ENCODE measurements at places on chromosomes 7 and 10.

- no peak for DNase-seq
Observed at GRCh38 chr7:76071316-76072242, 23.7 kb downstream of the MDH2 start.

GRCh38 chr10:15609246-15609645 is 110.5 kb downstream of the ITGA8 start:
- DNase-seq, result no peak

- no peak for DNase-seq
Observed at GRCh38 chr7:69932034-69932628, 333.9 kb downstream of the AUTS2 start.

DNA sequence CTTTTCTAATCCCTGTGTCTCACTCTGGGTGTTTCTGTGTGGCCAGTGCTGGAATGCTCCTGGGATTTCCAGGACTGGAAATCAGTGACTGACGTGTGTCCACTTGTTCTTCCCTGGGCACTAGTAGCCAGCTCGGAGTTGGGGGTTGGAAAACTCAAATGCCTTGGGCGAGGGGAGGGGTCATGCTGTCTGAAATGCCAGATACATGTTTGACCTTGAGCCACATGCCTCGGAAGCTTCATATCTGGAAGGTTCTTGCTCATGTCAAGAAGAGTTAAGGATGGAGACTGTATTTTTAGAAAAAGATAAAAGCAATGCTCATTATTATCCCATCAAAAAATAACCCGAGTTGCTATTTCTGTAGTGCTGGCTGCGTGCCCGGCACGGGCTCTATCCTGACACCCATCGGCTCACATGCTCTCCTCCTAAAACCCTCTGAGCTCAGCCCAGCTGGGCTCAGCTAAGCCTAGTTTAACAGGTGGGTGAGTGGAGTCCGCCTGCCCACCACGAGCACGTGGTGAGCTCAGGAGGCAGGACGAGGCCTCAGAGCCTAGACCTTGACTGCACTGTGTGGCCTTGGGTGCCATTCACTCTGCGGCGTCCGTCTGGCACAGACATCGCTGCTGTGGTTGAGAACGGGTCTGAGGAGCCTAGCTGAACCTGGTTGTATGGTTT is 6.4 kb downstream of the DPYSL4 start:
- DNase-seq, result no peak

DNA sequence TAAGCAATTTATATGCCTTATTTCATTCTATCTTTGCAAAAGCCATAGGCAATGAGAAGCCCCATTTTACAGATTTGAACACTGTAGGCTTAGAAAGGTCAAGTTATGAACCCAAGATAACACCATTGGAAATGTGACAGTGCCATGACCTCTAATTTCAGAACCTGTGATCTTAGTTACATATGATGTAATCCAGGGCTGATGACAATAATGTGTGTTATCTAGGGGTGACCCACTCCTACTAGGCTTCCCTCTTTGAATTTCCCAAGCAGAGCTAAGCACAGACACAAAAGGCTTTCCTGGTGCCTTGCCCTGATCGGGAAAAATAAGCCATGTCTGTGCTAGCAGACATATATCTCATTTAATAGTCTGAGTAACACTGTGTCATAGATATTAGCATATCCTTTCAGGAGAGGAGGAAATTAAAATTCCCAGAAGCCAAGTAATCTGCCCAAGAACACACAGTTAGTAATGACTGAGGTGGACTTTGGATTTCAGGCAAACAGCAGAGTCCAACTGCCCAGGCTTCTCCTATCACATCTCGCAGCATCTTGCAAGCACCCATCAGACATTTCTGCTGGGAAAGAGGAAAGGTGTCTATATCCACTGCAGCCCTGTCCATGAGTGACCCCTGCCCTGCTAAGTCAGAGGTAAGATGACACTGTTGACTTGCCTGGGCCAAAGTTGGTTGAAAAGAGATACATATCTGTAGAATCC is 2.8 kb upstream of the TECTB start:
- no peak for DNase-seq

DNA sequence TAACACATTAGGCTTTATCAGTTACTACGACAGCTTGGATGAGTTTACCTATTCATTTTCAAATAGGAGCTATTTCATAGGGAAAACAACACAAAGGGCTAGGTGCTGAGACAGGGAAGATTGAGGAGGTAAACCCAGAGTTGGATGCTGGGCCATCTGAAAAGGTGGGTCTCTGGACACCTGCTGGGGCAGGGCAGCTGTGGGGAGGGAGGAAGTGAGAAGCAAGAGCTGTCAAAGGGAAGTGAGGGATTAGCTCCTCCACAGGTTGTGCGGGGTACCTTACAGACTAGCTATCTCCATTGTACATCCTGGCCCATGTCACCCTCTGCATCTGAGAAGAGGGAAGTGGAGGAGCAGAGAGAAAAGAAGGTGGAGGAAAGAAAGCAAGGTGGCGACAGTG is 48.9 kb downstream of the BLNK start:
- DNase-seq, result no peak

- peak; percentile 47 for DNase-seq
Observed at GRCh38 chr10:63699785-63700613, 178.8 kb downstream of the REEP3 start.

DNA sequence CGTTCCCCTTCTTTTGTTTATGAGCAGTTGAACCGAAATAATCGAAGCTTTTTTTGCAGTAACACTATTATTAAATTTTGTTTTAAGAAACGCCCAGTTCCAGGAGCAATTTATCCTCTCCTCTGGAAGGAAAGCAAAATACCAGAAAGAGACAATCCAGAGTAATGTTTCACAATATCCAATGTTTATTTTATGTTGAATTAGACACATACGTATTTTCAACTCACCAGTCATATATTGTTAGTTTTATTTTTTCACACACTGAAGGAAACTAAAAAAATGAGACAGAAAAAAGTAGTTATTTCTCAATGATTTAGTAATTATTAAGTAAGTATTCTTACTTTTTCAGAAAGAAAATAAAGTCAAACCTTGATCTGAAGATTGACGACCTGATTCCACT is 85.1 kb downstream of the MYOF start:
- no peak for DNase-seq

DNA sequence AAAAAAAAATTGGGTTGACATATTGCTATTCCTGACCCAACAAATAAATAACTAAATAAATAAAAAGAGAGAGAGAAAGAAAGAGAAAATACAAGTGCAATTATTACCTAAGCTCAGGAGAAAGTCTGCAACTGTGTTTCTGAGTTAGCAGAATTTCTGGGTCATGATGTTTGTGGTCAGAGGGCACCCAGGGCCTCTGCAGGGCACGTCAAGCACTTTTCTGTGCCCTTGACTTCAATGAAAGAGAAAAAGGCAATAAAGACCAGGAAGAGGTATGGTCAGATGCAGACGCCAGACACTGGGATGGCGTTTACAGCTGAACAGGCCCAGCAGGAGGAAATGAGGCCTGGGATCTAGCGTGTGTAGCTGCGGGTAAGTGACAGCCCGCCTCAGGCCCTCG is 160.9 kb upstream of the GDF10 start:
- DNase-seq, result no peak

GRCh38 chr7:83446102-83446669 is 202.8 kb downstream of the SEMA3E start:
- no peak for DNase-seq

DNA sequence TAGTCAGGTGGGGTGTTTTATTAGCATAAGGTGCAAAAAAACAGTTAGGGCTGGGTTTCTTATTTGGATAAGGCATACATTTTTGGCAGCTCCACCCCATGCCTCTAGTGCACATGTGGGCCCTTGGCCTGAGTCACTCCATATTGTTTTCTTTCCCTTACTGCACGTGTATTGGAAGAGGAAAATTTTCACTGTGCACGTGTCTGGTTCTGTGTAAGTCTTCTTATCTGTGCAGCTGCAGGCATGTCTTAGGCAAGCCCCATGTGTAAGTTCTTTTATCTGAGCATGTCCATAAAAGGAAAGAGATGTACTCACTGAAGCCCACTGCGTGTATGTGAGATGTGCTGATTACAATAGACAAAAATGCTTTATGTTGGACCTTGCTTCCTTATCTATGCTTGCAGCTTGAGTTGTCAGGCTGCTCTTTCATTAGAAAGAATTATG is 540.3 kb upstream of the IGFBP3 start:
- DNase-seq, result no peak

DNA sequence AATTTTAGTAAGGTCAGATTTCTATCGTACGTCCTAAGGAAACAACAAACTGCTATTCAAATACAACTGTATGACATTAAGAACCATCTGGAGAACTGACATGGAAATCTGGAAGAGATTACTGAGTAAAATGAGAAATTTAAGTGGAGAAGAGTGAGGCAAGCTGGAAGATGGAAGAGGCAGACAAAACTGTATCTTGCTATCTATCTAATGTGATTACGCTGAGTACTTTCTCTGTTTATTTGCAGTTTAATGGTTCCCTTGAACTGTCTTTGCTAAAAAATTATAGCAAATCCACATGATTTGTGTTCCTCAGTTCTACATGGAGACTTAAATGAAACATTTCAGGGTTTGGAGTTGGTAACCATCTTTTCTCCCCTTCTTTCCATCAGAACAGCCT is 927.1 kb upstream of the MBL2 start:
- no peak for DNase-seq

DNA sequence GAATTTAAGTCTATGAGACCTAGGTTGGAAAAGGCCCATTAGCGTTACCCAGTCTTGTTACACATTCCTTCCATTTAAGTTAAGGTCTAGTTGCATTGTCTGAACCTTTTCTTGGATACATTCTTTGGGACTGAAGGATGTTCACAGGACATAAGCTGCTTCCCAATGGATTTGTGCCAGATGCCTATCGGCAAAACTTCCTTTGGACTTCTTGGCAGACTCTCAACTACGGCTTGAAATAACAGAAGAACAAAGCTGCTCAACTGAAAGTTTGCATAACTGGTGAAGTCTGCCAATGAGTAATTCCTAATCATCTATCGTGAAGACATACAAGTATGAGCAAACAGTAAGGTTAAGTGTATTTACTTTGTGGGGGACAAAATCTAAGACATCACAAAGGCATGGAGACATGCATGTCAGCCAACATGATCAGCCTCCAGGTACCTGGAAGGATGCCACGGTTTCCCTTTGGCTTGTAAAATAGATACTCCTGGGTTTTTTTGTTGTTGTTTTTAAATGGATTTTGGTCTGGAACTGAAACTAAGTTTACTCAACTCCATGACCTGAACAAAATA is 35.4 kb downstream of the MALSU1 start:
- DNase-seq, result no peak

DNA sequence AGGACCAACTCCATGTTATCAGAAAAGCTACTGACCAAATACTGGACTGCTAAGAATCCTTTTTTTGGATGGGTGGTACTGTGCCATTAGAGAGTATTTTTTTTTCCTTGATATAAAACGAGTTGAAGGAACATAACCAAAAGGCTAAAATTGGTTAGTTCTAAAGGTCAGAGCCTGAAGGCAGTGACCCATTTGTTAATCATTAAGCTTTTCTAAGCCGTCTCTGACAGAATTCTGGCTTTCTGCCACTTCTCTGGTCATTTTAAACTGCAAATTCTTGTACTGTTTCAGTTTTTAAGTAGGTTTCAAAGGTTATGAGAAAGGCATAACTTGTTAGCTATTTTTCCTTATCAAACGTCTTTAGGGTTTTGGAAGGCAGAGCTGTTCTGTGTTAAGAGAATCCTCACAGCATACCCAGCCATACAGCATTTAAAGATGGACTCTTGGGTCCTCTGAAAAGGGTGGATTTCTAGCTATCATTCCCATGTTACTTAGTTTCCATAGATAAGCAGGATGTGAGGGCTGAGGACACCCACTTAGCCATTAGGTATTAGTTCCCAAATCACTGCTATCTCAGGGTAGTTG is 196.8 kb downstream of the RNLS start:
- no peak for DNase-seq

DNA sequence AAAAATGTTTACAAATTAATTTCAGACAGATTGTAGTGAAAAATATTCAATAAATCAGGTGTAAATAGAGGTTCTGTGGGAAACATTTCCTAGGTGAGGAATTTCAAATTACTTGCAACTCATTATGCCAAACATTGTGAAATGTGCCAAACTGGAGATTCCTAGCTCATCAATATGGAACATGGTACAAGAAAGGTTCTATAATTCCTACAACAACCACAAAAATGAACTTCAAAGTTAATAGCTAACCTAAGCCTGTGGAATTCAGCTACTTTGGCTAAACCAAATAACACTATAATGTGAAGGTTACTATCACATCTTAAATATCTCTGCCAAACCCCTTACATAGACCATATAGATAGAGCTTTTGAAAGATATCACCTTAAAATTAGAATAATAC is 223.3 kb upstream of the HGF start:
- DNase-seq, result no peak

GRCh38 chr10:95782318-95782717 is 26.4 kb downstream of the ENTPD1 start:
- DNase-seq, result no peak

DNA sequence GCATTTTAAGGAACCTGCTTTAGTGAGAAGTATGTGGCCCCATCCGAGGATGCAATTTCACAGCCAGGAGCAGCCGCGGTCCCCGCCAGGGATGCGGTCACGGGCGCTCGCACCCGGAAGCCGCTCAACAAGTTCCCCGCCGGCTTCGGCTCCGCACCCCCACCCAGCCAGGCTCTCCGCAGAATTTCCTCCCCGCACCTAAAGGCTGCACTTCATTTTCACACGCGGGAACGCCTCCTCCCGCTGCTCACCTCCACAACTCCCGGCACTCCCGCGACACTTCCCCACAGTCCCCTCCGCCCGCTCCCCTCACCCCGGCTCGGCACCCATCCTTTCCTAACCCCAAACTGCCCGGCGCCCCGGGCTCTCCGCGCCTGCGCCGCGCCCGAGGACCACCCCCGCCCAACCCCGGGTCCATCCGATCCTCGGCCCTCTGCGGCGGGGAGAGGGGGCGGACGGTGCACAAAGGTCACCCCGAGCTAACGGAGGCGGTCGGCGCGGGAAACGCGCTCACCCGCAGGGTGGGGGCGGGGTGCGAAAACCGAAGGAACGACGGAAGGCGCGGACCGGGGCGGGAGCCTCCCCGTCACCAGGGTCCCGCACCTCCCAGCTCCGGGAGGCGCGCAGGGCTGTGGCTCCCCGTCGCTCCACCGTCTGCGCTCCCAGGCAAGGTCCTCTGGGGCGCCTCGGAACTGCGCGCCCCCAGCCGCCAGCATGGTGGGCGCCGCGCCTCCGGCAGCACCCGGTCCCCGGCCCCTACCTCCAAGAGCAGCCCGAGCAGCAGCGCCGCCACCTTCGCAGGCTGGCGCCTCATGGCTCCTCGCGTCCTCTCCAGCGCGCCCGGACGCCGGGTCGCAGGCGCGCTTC is 558 bp downstream of the VOPP1 start:
- DNase-seq, result peak; percentile 72

DNA sequence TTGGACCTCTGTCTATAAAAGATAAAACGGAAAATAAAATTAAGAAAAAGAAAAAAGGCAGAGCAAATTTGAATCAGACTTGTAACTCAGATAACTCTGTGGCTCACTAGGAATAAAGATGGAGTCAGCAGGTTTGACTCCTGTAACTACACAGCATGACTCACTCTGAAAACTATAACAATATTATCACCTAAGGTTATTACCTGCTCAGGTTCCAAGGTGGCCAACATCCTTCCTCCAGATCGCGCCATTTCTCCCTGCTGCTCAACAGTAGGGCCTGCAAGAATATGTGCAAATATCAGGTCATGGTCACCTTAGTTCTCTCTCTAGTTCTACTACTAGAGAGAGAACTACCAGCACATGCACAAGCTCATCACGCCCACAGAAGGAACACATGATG is 30.0 kb downstream of the ALDH18A1 start:
- no peak for DNase-seq
